ENCODE measurements at places on chromosomes 3 and 15.
A peak's percentile ranks its signal among the peaks of the same experiment; 100 is the strongest.

- DNase-seq: no peak
Observed at GRCh38 chr3:36894914-36895313, 49.9 kb downstream of the TRANK1 start.

GRCh38 chr15:88571153-88571851, 24.8 kb upstream of the DET1 start:
- no peak for DNase-seq

- no peak for DNase-seq
Observed at GRCh38 chr3:126442094-126442855, 33.4 kb downstream of the ZXDC start.

GRCh38 chr3:60588806-60589205, 662.4 kb downstream of the FHIT start:
- no peak for DNase-seq

DNA sequence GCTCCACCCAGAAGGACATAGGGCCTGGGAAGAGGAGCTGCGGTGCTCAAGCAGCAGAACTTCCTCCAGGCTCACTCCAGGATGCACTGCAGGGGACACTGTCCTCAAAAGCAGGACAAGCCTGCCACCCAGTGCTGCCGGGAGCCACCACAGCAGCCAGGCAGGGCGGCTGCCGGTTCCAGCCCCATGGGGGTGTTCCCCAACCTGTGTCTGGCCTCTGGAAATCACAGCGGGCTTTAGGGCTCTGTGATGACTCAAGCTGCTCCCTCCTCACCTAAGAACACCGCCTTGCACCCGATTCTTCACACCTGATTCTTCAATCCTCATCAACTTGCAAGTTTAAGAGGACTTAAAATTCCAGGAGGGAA, 71.9 kb upstream of the SLC6A11 start:
- DNase-seq: no peak

DNA sequence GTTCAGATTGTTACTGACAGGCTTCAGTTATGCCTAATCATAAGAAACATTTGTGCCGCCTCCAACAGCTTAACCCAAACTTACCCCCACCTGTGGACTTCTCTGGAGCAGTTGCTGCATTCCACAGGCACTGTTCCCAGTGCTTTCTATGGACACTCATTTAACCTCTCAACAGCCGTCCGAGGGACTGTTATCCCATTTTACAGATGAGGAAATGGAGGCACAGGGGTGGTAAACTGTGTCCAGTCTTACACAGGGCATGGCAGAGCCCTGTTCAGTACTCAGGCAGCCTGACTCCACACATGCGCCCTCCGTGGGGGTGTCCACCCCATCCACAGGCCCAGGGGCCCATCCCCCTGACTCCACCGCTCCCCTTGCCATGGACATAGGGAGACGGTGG, 14.3 kb upstream of the TGM5 start:
- no peak for DNase-seq

GRCh38 chr15:81069909-81070308, 64.2 kb upstream of the CFAP161 start:
- DNase-seq: no peak

DNA sequence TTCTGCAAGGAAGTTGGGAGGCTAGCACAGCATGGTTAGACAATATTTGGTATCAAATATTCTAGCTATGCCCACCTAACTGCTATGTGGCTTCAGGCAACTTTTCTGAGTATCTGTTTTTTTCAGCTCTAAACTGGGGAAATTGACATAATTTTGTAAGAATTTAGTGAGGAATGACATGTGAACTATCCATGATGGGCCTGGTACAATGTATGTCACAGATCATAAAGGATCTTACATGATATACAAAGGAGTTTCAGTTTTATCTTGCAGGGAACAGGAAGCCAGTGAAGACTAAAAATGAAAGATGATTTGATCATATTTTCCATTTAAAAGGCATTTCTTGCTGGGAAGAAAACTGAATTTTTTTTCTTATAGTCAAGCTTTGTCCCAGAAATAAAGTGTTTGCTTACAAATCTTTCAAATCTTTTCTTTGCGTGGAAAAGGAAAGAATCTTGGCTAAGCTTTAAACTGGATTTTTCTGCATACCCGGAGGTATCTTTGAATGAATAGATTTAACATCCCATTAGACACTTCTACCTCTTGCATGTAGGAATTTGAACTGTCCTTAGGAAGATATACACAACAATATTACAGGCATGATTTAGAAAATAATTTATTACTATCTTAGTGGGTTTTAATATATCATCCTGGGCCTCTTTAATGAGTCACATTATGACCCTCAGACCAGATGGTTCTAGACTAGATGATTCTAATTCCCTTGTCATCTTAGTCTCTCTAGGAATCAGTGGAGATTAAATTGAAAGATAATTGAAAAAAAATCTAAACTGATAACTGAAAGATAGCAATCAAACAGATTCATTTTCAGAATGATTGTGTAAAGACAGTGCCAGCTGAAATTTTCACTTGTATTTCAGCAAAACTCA, 436.0 kb upstream of the THBS1 start:
- no peak for DNase-seq

GRCh38 chr3:128455786-128456748, 10.6 kb downstream of the DNAJB8 start:
- DNase-seq: no peak

DNA sequence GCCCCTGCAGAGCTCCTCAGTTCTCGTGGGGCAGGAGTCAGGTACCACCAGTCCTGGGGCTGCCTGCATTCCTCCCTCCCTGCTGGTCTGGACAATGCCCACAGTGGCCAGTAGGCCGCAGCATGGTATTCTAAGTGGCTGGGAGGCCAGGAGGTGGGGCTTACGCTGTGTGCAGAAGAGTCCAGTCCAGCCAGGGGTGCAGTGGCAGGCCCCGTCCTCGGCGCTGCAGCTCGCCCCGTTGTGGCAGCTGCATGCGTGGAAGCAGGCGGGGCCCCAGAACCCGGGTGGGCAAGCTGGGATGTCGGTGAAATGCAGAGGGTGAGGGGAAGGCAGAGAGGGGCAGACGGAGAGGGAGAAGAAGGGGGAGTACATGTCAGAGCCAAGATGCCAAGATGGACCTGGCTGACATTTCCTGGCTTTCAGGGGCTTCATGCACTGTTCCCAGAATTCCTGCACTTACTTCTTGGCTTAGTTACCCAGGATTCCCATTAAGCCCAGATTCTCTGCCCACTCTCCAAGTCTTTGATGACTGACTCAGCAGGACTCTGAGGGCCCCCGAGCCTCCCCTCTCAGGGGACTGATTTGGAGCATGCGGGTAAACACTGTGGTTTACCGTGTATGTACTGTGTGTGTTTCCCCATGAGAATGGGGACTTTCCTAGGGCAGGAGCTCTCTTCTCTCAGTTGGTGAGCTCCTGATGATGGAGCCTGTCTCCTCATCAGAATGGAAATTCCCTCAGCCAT, 47.5 kb downstream of the RAB11A start:
- DNase-seq: peak; percentile 18

- DNase-seq: no peak
Observed at GRCh38 chr3:123287051-123287961, 85.6 kb downstream of the SEC22A start.

GRCh38 chr3:169058681-169059080, 604.8 kb downstream of the MECOM start:
- DNase-seq: no peak

DNA sequence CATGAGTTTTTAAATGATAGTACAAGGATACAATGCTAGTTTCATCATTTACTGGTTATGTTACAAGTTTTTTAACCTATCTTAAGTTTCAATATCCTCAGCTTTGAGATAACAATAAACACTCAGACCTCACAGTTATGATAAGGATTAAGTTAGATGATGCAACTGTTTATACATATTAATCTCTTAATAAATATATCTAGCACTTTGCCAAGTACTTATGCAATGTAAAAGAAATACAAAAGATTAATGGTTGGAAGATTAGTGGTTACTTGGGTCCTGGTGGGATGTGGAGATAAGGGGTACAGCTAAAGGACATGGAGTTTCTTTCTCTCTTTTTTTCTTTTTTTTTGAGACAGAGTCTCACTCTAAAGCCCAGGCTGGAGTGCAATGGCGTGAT, 12.0 kb downstream of the SPPL2A start:
- no peak for DNase-seq

DNA sequence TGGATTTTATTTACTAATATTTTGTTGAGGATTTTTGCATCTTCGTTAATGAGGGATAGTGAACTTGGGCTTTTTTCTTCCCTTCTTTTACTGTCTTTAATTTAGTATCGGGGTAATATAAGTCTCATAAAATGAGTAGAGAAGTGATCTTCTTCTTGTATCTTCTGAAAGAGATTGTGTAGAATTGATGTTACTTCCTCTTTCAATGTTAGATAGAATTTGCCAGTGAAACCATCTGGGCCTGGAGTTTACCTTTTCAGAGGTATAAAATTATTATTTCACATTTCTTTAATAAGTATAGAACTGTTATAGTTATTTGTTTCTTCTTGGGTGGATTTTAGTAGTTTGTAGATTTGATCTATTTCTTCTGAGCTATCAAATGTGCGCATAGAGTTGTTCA, 7.8 kb downstream of the HESX1 start:
- no peak for DNase-seq

DNA sequence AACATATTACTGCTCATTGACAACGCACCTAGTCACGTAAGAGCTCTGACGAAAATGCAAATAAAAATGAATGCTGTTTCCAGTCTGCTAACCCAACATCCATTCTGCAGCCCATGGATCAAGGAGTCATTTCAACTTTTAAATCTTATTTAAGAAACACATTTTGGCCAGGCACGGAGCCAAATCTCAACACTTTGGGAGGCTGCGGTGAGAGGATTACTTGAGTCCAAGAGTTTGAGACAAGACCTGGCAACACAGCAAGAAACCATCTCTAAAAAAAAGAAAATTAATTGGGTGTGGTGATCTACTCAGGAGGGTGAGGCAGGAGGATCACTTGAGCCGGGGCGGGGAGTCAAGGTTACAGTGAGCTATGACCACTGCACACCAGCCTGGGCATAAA, 22.4 kb upstream of the TM4SF19 start:
- DNase-seq: no peak

DNA sequence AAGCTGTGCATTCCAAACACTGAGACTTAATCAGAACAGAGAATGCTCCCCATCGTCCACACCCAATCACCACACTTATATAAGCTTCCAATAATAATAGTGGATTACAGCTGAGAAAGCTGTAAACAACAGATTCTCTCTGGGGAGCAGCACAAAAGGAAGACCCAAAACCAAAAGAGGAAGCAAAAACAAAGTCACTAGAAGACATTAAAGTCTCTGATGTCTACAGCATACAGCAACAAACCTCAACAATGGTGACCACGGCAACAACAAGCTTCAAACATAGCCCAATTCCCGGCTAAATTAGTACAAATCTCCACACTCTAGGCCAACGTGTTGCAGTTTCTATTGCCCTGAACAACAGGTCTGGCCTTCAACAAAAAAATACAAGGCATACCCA, 37.7 kb downstream of the ZDHHC23 start:
- DNase-seq: no peak

DNA sequence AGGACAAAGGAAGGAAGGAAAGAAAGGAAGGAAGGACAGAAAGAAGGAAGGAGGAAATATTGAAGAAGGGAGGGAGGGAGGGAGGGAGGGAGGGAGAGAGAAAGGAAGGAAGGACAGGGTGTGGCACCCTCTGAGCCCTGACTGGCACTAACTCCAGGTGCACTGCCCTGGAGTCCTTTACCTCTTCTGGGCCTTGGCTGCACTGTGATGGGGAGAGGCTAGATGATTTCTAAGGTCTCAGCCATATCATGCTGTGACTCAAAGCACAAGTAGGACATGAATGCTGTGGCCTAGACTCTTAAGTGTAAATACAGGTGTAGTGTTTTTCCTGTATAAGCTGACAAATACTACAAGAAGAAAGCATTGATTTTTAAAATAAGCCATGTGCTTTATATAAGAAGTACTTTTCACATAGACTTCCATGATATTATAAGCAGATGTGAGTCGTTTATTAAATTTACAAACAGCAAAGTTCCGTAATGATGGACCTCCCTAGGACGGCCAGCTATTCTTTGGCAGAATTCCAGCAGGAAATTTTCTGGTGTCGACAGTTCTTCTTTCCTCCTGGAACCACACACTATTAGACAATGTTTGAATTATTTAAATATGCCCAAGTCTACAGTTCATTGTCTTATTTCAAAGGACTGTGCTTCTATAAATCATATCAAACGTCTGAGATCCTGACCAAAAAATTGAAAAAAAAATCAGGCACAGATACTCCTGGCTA, 213.8 kb upstream of the C2CD4B start:
- DNase-seq: no peak

- DNase-seq: no peak
Observed at GRCh38 chr15:87633525-87633924, 623.0 kb downstream of the NTRK3 start.

DNA sequence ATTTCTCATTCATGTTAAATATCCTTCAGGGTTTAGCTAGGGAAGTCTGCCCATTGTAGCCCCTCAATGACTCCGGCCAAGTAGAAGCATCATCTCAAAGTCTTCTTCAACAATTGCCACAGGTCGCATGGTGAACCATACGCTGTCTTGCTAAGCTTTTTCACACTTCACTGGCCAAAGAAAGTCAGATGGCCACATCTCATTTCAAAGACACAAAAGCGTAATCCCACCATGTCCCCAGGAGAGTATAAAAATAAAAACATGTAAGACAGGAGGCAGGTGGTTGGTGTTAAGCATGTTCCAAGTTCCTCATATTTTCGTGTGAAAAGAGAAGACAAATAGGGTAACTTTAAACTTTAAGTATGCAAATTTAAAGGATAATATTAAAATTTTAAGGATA, 147.4 kb downstream of the ERC2 start:
- DNase-seq: no peak

DNA sequence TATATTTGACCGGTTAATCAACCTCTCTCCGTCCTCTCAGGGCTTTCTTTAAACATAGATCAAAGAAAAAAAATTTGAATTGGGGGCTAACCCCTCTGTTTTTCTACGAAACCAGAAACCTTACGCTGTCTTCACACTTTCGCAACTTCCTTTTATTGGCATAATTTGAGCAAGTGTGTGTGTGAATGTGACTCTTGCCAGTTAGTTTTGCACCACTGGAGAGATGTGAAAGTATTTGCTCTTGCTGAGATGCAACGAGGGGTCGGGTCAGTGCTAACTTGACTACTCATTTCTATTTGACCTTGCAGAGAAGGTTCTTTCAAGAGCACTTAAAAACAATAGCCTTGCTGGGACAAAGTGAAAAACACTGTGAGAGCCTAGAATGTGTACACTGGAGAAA, 81.2 kb downstream of the FAM43A start:
- DNase-seq: no peak

GRCh38 chr15:63035253-63035652, 7.3 kb upstream of the TPM1 start:
- DNase-seq: no peak

DNA sequence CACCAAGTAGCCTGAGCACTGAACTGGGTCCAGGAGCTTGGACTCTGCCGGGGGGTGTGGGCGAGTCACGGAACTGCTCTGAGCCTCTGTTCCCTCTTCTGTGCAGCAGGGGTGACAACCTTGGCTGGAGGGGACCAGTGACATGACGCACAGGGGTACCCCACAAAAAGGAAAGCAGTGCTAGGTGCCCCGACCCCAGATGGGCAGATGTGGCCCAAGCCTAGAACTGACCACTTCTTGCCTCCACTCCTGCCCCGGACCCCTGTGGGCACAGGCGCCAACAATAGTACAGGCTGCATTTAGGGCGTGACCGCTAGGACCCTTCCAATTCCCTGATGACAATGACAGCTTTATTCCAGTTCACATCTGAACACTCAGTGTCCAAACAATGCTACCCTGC, 255.9 kb upstream of the LYSMD4 start:
- DNase-seq: no peak

- DNase-seq: no peak
Observed at GRCh38 chr15:29143293-29143692, 126.3 kb downstream of the NSMCE3 start.

GRCh38 chr3:124483915-124484470, 246.3 kb upstream of the UMPS start:
- DNase-seq: no peak

GRCh38 chr3:128077665-128078064, 25.4 kb downstream of the SEC61A1 start:
- no peak for DNase-seq
